ENCODE measurements at places on chromosomes 11 and 22. TPM values are rescaled to one million over a fixed set of nuclear protein-coding genes. Genes with fewer than 3 reads are reported as not detected.

MYOD1 gene
- total RNA-seq = not detected

FADS2 gene
- total RNA-seq = 25.7 TPM

UPB1 gene
- 1.1 TPM for total RNA-seq

RTN4RL2 gene
- 1.3 TPM for total RNA-seq

TRIM49 gene
- total RNA-seq = not detected

CEND1 gene
- not detected for total RNA-seq

WNT11 gene
- total RNA-seq = 22.7 TPM

SLC17A6 gene
- not detected for total RNA-seq

MS4A6A gene
- 42.1 TPM for total RNA-seq

KIF18A gene
- 0.25 TPM for total RNA-seq

RIC3 gene
- 12.9 TPM for total RNA-seq

SAA2 gene
- 0.60 TPM for total RNA-seq

NPAT gene
- total RNA-seq = 6.3 TPM

CYTH4 gene
- total RNA-seq = 4.8 TPM

OR51I2 gene
- not detected for total RNA-seq

TBX1 gene
- total RNA-seq = 8.0 TPM
